ENCODE measurements at places on chromosomes 1 and 21. TPM values are rescaled to one million over a fixed set of nuclear protein-coding genes. Genes with fewer than 3 reads are reported as not detected.

Gene PM20D1
- not detected for total RNA-seq

- no peak for DNase-seq
Observed at GRCh38 chr1:71296551-71297134, 215.8 kb upstream of the ZRANB2 start.

- no peak for DNase-seq
Observed at GRCh38 chr1:173663159-173663558, 6.5 kb downstream of the ANKRD45 start.

Gene EPHA10
- total RNA-seq, result not detected

DNA sequence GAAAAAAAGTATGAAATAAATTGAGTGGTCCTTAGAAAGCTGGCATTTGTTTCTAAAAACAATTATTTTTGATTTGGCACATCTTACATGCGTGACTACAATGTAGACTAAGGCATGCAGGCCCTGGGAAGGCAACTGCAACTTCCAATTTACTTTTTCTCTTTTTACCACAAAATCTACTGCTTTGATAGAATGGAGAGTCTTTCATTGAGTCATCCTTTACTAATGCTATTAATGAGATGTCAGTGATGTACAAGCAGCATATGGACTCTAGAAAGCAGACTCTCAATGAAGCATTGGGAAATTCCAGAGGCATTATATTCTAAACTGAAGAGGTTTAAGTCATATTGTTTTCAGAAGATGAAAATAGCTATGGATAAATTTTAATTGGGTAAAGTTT lies 29.6 kb upstream of the PRRX1 start:
- DNase-seq, result no peak

DNA sequence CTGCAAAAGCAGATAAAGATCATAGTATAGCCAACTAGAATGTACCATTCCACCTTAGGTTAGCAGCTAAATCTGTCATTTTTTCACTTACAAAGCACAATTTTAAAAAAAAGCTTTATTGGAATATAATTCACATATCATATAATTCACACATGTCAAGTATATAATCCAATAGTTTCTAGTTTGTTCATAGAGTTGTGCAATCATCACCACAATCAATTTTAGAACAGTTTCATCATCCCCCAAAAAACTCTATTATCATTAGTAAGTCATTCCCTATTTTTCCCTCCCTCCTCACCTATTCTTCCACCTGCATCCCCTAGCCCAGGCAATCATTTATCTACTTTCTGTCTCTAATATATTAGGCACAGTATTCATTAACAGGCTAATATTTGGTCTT lies 32.0 kb upstream of the INSL5 start:
- no peak for DNase-seq

DNA sequence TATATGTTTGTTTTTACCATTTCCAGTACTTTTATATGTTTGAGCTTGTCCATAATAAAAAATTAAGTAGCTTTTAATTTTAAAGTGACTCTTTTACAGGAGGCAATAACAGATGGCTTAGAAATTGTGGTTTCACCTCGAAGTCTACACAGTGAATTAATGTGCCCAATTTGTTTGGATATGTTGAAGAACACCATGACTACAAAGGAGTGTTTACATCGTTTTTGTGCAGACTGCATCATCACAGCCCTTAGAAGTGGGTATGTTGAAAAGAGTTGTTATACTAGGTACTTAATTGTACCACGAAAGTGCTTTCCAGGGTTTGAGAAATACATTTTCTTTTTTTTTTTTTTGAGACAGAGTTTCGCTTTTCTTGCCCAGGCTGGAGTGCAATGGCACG lies 46.1 kb downstream of the RNF2 start:
- no peak for DNase-seq

DNA sequence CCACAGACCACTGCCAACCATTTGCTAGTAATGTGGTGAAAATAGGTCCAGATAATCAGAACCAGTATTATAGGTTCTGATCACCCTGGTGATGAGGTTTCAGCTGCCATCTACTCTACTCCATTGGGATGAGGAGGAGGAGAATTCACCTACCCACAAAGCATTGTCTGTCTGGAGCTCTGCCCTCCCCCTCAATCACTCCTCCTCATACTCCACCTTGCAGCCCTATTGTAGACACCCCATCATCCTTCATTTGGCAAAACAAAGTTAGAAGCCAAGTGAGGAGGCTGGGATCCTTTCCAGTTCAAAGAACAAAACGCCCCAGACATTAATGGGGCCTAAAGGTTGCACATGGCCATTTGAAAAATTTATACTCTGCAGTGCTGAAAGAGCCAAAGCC lies 157.4 kb upstream of the L1TD1 start:
- DNase-seq, result no peak

Gene AQP10
- total RNA-seq, result not detected

Gene AIRE
- total RNA-seq, result 0.11 TPM

- DNase-seq, result peak; percentile 85
Observed at GRCh38 chr1:99849744-99850458, at the start of gene AGL. TSS of gene AGL (plus strand) at chr1:99850361. CDS start at chr1:99851043, 682 bp downstream.

GRCh38 chr1:41813226-41813625 lies 105.5 kb downstream of the HIVEP3 start:
- DNase-seq, result no peak

Gene SDHB
- total RNA-seq, result 90.3 TPM

Gene KRTAP19-4
- not detected for total RNA-seq

DNA sequence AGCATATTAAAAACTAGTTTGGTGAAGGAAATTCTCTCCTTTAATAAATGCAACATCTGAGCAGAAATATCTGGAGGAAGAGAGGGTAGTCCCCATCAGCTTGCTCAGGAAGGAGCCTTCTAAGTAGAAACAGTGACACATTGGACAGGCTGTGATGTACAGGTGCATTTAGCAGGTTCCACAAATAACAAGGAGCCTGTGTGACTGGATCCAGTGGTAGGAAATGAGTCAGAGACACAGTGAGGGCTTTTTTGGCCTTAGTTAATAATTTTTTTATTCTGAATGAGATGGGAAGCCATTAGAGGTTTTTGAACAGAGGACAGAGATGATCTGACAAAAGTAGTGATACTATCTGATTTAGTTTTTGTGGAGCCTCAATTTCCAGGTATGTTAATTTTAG lies 738.9 kb upstream of the PTBP2 start:
- no peak for DNase-seq

DNA sequence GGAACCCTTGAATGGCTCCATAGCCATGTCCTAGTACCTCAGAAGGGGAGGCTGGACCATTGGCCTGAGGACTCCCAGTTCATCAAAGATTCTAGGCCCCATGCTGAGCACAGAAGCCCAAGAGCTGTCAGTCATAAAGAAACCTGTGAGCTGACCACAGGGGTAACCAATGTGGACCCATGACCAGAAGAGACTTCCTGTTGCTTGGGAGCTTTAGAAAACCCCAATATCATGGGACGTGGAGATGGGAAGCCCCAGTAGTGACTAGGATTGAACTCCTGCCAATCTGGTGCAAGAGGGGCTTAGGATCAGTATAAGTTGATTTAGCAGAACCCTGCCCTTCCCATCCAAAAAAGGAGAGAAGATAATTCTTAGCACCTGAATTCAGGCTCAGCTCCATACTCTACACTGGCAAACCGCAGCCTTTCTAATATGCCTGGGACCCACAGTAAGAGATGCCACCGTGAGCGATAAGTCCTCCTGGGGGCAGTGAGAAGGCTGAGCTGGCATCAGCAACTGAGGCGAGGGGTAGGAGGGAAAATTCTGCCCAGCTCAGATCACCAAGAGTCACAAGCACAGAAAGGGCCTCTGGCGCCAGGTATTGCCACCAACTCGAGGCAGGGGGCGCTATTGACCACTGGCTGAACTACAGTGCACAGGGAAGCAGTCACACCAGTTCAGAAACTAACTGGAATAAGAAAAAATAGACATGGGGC lies 108.9 kb downstream of the CAPN8 start:
- peak; percentile 46 for DNase-seq

Gene GPR52
- total RNA-seq, result 2.2 TPM

DNA sequence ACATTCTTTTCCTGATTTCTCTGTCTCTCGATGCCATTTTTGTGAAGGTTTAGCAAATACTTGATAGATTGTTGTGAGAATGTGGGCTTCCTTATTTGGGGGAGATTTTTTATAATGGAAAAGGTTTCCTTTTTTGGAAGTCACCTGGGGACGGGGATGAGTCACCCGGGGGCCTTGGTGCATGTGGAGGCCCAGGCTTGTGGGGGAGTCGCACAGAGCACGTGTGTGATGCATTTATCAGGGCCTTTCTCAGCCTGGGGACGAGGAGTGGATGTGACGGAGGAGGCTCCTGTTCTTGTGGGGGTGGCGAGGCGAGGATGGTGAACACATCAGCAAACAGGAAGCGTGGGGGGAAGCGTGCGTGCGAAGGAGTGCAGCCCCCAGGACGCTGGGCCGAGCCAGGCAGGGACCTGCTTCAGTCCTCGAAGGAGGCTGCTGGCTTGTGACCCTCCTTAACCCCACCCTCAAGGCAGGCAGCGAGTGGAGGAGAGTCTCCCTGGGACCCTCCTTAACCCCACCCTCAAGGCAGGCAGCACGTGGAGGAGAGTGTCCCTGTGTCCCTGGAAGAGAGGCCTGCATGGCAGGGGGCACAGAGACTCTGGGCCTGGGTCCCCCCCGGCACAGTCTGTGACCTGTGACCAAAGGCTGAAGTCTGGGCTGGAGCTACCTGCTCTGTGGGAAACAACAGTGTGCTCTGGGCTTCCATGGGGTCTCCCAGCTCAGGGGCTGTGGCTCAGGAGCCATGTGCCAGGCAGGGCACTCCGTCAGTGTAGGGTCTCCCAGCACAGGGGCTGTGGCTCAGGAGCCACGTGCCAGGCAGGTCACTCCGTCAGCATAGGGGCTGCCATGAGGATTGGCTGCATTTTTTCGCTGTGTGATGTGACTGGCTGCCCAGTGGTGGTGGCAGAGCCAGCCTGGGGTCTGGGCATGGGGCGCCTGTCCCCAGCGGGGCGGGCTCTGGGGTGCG lies 57.2 kb downstream of the AGPAT3 start:
- DNase-seq, result no peak

Gene NKAIN1
- total RNA-seq, result 0.40 TPM

GRCh38 chr1:94036730-94037129 lies 84.2 kb downstream of the ABCA4 start:
- DNase-seq, result no peak

Gene TSPEAR
- not detected for total RNA-seq

DNA sequence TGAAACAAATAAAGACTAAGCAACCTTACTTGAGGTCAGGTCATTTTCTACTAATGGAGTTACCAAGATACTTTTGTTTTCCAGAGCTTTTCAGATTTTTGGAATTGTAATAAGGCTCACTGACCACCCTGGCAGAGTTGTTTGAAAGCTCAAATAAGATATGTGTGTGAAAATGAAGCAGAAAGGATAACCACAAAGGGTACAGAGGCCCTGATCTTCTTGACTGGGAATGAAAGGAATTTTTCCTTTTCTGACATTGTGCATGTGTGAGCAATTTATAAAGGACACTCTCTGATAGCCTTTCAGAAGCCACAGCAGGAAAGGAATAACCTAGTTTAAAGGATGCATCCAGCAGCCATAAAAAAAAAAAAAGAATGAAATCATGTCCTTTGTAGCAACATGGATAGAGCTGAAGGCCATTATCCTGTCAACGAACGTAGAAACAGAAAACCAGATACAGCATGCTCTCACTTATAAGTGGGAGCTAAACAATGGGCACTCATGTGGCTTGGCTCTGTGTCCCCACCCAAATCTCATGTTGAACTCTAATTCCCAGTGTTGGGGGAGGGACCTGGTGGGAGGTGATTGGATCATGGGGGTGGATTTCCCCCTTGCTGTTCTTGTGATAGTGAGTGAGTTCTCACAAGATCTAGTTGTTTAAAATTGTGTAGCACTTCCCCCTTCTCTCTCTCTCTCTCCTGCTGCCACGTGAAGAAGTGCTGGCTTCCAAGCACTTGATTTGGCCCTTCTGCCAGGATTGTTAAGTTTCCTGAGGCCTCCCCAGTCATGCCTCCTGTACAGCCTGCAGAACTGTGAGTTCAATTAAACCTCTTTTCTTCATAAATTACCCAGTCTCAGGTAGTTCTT lies 3.1 kb upstream of the SRP9 start:
- DNase-seq, result no peak

DNA sequence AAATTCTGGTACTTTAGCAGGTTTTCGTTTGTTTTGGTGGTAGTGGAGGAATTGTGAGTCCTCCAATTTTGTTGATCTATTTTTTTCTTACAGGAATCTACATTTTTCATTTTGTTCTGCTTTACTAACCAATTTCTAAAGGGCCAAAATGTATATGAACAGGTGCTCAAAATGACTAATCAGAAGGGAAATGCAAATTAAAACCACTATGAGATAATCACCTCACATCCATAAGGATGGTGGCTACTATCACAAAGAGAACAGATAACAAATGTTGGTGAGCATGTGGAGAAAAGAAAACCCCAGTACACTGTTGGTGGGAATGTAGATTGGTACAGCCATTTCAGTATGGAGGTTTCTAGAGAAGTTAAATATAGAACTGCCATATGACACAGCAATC lies 134.2 kb downstream of the LMO4 start:
- no peak for DNase-seq

DNA sequence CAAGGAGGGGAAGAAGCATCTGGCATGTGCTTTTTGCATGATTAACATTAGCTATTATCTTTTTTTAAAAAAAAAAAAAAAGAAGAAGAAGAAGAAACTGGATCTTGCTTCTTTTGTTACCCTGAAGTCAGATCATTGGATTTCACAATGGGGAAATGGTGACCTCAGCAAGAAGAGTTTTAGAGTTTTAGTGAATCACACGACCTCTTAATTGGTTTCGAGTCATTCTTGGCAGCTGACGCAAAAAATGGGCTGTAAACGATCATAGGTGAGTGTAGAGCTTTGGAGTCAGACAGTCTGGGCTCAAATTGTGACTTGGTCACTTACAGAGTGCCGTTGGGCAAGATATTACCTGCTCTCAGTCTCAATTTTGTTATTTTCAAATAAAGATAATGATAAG lies 33.3 kb upstream of the PGBD5 start:
- DNase-seq, result no peak

- DNase-seq, result no peak
Observed at GRCh38 chr1:180562640-180563025, 3.9 kb downstream of the OVAAL start.
